ENCODE measurements at places on chromosomes 7 and 10.

DNA sequence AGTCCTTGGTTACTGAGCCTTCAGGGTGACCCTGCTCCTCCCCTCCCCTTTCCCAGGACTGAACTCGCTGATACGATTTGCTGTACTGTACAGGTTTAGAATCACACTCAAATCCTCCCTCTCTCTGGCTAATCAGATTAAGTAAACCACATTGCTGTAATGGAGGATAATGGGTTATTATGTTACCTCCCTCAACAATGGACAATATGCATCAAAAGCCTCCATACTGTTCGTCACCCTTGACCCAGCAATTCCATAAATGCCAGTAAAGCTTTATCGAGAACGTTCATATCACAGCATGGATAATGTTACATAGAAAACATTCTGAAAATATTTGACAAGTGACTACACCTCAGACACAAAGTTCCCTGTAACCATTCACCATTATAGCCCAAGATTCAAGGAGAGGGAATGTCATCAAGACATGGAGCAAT lies 61.7 kb downstream of the FAM107B start:
- DNase-seq, result no peak

DNA sequence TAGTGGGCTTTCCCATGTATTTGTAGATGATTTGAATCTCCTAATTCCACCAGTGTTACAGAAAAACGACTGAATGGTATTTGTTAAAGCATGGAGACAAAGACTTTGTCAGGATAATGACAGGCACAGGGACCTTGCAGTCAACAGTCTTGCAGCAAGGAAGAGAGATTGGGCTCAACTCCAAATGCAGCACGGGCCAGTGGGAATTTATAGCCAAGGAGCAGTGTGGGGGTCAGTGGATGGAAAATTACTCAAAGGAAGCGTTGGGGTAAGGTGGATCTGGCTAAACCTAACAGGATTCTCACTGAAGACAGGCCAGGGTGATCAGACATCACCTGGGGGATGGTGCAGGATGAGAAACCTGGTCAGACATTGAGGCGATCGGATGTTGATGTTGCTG lies 24.3 kb downstream of the CPVL start:
- DNase-seq, result no peak

DNA sequence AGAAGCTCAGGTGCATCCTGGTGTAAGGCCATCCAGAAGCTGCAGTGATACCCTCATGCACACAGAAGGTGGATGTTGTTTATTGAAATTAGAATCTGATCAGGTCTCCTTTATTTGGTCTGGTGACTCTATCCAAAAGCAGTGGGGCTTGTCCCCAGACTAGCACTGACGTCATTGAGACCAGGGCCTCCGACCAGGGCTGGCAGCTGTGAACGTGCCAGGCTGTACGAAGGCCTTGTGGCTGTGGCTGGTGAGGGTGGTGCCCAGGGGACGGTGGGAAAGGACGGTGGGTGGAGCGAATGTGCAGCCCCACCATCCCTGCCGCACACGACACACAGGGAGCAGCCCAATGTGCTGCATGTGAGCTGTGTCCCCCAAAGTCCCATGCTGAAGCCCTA lies 160.0 kb downstream of the ADARB2 start:
- DNase-seq, result no peak

DNA sequence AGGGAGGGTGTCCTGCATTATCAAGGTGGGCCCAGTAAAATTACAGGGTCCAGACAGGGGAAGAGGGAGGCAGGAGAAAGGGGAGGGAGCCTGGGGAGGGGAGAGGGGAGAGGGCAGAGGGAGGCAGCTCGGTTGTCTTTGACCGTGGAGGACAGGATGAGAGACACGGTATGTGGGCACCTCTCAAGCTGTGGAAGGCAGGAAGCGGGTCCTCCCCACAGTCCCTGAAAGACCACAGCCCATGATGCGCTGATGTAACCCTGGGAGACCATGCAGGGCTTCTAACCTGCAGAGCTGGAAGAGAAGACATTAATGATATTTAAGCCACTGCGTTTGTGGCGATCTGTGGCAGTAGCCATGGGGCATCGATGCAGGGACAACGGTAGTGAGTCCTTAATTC lies 27.2 kb upstream of the MNX1 start:
- no peak for DNase-seq

GRCh38 chr7:107234436-107234835 lies 65.6 kb downstream of the HBP1 start:
- DNase-seq, result no peak

DNA sequence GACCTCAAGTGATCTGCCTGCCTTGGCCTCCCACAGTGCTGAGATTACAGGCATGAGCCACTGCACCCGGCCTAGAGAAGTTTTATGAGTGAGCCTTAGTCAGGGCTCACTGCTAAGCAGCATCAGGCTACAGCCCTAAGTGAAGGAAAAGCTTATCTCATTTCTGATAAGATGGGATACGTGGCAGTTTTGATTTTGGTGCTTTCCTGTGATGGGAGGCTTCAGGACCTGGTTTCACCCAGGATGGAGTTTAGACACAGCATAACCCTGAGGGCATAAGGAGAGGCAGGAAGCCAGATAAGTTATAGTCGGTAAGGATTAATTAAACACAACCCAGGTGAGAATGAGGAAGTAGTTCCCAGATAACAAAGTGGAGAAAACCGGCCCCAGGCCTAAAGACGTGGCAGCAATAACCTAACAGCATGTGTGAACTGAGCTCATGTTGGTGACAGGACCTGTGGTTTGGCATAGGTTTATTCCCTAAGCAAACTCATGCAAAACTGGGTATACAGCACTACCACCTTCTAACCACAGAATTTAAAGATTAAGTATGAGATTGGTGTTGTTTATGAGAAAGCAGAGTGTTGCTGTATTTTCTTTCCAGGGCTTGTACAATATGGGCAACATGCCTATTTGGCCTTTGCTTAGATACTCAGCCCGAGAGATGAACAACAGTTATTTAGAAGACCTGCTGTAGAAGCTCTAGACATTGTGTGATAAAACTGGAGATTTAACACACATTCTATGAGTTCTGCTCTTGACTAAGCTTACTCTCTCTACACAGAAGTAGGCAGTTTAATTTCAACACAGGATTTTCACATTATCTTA lies 119.4 kb downstream of the COL28A1 start:
- no peak for DNase-seq

GRCh38 chr10:131050162-131050766 lies 261.3 kb downstream of the TCERG1L start:
- no peak for DNase-seq

DNA sequence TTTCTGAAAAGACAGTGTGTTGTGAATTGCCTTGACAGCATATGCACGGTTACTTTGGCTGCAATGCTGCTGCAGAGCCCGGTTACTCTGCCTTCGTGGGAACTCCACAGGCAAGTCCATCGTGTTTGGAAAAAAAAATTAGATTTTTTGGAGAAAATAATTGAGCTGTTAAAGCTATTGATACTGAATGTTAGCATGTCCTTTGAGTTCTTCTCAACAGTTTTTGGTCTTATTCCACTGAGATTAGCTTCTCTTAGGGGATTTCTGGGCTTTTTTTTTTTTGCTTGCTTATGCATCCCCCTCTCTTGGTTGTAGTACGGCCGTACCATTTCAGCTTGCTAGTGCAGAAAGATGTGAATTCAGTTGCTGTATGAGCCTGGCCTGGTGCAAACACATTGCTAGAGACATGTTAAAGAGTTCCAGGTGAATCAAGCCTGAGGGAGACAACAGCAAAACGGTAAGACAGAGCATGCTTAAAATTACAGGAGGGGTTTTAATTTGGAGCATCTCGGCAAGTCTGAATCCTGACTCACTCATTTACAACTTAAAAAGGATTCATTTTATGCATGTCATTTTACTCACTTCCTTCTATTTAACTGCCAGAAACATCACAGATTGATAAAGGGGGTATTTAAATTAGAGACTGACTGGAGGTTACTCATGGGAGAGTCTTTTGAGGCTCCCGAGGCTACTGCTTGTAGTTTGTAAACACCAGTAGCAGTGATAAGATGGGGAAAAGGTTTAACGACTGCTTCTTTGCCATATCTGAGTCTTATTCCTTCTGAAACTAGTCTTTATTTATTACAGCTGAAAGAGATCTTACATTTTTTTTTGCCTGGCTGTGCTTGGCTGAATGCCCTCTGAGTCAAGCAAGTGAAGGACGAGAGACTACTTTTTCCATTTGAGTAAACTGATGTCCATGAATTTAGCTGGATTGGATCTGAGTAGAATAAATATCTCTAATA lies 113.7 kb downstream of the CDK14 start:
- DNase-seq, result no peak

- DNase-seq, result no peak
These were observed 1111.8 kb upstream of the C7orf33 start for GRCh38 chr7:147478796-147479195.

- DNase-seq, result no peak
These were observed 42.9 kb downstream of the CD36 start for GRCh38 chr7:80681272-80681885.

DNA sequence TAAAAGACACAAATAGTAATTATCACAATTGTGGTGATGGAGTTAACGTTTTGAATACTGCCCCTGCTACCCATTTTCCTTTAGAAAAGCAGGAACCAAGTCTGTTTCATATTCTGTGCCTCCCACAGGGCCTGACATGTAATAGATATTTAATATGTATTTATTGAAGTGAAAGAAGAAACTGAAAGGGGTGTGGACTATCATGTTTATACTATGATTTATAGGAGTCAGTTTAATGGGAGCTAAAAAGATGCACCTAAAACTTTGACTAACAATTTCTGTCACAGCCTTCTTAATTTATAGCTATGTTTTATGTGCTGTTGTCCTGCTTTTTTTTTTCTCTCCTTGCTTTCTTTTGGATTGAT lies 24.1 kb upstream of the BHLHA15 start:
- DNase-seq, result no peak

DNA sequence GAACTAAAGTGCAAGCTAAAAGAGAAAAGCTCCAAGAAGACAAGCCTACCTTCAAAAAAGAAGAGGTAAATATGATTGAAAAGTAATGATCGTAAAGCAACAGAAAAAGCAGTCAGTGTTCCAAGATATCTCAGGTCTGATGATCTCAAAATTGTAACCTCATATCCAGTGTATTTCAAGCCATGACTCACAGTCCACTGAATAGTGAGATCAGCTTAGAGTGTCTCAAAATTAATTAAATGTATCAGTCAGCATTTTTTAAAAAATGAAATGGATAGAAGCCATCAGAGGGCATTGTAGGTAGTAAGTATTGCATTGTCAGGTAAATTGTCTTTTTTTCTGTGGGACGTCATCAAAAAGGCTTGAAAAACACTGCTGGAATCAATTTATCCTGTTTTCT lies 50.6 kb upstream of the AGBL3 start:
- DNase-seq, result no peak

GRCh38 chr7:77199013-77199966 lies at the start of gene FGL2:
Gene FGL2 (minus strand): TSS chr7:77199819. CDS start chr7:77199793, 26 bp downstream.
- DNase-seq, result peak; percentile 63

- no peak for DNase-seq
These were observed 52.8 kb upstream of the ENO4 start for GRCh38 chr10:116796469-116796868.

- no peak for DNase-seq
These were observed 154.5 kb upstream of the MAGI2 start for GRCh38 chr7:79608005-79608404.

GRCh38 chr10:30800368-30800767 lies 170.8 kb upstream of the LYZL2 start:
- DNase-seq, result no peak

- DNase-seq, result no peak
These were observed 73.2 kb downstream of the MYL10 start for GRCh38 chr7:101555921-101556275.

- DNase-seq, result no peak
These were observed 36.6 kb downstream of the TCERG1L start for GRCh38 chr10:131274883-131275282.

DNA sequence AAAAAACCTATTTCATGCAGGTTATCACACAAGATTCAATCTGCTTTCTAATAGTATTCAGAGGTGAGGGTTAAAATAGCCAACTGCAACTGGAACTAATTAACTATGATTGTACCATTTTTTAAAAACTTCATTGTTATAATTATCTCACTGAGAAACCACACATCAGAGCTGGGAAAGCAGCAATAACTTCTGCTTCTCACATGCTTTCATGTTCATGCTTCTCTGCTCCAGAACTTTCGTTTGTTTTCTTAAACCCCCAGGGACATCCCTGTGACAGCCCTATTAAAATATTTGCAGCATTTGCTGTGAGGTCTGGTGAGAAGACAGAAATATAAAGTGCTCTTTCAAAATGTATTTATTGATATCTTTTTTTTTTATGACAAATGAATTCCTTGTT lies 389.0 kb upstream of the SORCS1 start:
- DNase-seq, result no peak

DNA sequence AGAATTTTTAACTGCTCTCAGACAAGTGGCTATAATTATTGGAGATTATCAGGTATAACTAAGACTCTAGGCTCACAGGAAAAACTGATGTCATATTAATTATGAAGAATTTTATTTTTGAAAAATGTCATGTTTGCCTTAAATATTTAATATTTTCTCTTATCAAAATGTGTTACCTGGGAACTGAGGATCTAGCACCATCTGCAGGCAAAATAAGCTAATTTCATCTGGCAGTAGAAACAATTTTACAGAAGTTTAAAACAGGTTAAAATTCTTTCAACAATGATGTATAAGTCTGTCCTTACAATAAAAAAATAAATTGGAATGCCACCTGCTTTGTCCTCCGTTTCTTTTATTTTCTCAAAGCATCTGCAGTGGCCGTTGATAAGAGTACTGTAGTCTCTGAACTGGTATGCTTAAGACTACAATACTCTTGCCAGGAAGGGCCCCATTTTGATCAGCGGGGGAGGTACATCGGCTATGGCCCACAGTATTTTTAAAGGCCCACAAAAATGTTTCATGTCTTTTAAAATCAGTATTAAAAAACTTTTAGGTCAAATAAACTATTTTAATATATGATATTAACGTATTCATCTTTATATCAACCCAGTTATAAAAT lies 81.3 kb downstream of the VWDE start:
- no peak for DNase-seq

DNA sequence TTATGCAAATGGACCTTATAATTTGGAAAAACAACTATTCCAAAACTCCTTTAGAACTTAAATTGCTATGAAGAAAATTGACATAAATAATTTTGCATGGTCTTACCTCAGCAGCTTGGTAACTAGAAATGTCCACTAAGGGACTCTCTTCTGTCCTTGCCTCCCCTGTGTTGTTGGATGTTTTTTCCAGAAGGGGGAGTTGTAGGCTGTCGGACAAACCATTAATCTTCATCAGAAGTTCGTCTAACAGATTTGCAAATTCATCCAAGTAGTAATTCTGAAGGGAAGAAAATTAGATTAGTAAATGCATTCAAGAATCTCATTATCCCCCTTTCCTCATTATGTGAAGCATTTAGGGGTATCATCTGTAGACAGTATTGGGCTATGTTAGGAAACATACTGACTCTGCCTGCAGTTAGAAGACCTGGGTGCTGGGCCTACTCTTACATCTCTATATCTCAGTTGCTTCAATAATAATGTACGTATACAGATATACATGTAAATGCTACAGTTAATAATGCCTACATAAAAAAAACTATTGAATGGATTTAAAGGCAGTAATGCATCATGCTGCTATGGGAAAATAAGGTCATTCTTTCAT lies 155.6 kb downstream of the PKD1L1 start:
- no peak for DNase-seq

Measured in T-helper 2 cell (primary cell).